ENCODE measurements at places on chromosomes 2 and 18.

GRCh38 chr2:39546409-39546808, 109.3 kb upstream of the MAP4K3 start:
- DNase-seq: no peak

- no peak for DNase-seq
Observed at GRCh38 chr2:26281226-26281625, 36.5 kb downstream of the HADHB start.

- no peak for DNase-seq
Observed at GRCh38 chr2:25505622-25506021, 163.9 kb upstream of the DNMT3A start.

GRCh38 chr2:231139796-231140195, 15.0 kb upstream of the HTR2B start:
- no peak for DNase-seq

DNA sequence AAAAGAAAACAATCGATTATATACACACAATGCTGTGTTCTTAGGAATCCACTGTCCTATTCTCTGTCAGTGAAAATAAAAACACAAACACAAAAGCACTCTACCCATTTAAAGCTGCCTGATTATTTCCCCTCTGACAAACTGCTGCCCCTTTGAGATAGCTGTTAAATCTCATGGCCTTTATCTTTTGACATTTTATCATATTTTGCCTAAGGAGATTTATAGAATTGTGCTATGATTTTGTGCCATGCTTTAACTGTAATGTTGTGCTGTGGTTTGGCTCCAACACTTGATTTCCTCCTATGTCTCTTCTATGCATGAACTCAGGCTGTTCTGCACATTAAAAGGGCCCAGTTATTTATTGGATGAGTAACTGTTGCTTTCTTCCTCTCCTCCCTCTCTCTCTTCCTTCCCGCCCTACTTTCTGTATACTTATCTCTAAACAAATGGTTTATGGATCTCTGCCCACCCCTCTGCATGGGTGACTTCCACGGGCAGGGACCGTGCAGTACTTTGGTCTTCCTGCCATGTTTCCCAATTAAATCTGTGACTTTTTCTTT, 1096.6 kb downstream of the TSN start:
- no peak for DNase-seq

DNA sequence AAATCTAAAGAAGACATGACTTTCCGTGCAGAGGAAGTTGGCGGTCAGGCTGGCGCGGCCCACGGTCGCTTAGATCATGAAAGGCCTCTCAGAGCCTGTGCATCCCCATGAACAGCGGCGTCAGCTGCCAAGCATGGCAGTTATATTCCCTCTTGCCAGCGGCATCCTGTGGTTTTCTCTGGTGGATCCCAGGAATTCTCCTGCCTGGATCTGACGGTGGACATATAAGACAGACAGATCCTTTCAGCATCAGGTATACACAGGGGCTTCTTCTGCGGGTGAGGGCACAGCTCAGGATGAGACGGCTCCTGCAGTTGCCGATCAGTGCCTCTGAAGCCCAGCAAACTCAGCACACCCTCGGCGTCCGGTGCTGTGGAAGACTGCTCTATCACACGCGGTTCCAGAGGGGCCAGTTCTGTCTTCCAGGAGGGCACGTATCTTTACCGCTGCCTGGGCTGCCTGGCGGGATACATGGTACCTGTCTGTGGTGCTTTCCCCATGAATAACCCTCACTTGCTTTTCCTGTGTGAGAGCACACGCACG, 157.8 kb downstream of the LDLRAD4 start:
- no peak for DNase-seq

DNA sequence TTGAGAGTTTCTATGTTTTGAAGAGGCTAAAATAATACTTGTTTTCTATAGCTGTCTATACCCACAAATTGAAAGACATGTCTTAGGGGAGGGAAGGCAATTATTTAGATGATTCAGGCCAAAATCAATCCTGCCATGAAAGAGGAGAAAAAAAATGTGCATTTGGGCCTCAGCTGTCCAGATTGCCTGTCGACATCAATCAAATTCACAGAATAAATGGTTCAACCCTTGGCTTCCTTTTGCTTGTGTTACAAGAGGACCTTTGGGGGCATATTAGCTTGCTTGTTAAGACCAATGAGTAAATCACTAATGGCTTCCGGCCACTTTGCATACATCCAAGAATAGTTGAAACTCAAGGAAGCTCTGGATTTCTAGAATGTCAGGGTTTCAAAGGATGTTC, 900.8 kb upstream of the CELF4 start:
- no peak for DNase-seq

DNA sequence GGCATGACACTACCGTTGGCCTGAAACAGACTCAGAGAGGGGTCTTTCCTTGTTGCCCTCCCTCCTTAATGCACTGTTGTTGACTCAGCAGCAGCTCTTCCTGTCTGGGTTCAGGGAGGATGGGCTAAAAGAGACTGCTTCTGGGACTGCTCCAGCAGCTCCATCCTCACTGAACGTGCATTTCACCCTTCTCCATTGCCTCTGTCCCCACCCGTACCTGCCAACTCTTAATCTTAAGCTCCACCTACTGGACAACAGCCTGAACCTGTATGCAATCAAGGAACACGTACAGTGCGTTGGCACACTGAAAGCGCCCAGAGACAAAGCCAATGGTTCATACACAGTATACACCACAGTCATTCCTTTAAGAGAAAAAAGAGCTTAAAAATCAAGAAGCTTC, 230.8 kb upstream of the RAB6C start:
- DNase-seq: peak; percentile 4

- DNase-seq: no peak
Observed at GRCh38 chr2:42880738-42881690, 88.6 kb upstream of the HAAO start.

DNA sequence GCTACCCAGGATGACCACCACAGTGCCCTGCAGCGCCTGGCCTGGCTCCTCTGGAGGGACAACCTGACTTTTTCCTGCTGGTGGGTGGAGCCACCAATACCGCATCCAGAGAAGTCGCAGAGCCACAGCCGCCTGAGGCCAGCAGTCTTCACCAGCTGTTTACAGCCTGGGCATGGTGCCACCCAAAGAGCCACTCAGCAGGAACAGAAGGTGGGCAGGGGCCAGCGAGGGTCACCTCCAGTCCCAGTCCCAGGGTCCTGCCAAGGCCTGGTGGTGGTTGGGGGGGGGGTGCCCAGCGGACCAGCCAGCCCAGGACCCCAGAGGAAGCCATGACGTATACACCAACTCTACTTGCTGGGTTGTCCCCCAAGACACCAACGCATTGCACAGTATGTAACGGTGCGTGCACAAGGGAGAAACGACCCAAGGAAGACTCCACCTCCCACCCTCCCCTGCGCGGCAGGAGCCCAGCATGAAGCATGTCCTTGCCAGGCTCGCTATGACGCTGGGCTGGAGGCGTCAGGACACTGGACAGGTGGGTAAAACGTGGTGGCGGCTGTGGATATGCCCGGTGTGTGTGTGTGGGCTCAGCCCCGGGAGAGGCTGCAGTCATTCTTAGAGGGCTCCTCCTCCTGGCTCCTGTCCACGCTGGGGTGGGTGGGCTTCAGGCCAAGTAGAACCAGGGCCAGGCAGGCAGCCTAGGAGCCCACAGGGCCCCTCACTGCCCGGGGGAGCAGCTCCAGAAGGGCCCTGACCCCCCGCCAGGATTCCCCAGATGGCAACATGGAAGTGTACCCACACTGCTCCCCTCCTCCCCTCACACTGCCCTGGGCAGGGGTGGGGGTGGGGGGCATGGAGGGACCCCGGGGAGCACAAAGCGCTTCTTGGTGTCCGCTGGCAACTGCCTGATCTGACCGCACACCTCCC, 49.3 kb downstream of the HS6ST1 start:
- DNase-seq: no peak

DNA sequence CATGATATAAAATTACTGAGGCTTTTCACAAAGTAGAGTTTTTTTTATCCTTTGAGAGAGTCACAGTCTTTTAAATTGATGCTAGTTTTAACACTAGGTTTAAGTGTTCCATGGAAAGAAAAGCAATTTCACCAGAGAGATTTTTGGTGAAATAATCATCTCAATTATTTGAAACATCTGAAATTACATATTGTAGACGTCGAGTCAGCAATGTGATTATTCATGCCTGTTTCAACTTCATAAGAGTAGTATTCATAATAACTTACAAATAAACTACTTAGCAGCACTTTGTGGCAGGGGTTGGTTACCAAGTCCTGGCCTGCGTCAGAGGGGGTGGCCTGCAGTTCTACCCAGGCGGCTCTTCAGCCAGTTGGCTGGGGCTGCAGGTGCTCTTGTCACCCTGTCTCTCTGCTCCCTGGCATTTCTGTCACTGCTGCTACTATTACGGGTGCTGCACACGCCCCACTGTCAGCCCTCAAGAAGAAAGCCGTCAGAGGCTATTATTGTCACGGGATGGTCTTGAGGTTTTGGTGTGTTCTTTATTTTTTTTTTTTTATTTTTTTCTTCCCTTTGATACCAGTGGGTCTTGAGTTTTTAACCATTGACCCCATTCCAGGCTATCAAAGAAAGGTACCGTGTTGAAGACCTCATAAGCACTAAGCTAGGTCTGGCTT, 50.4 kb downstream of the MALT1 start:
- DNase-seq: no peak

- DNase-seq: no peak
Observed at GRCh38 chr2:203804070-203804469, 63.5 kb upstream of the CTLA4 start.

GRCh38 chr2:119224391-119225104, 914 bp downstream of the STEAP3 start:
- no peak for DNase-seq

DNA sequence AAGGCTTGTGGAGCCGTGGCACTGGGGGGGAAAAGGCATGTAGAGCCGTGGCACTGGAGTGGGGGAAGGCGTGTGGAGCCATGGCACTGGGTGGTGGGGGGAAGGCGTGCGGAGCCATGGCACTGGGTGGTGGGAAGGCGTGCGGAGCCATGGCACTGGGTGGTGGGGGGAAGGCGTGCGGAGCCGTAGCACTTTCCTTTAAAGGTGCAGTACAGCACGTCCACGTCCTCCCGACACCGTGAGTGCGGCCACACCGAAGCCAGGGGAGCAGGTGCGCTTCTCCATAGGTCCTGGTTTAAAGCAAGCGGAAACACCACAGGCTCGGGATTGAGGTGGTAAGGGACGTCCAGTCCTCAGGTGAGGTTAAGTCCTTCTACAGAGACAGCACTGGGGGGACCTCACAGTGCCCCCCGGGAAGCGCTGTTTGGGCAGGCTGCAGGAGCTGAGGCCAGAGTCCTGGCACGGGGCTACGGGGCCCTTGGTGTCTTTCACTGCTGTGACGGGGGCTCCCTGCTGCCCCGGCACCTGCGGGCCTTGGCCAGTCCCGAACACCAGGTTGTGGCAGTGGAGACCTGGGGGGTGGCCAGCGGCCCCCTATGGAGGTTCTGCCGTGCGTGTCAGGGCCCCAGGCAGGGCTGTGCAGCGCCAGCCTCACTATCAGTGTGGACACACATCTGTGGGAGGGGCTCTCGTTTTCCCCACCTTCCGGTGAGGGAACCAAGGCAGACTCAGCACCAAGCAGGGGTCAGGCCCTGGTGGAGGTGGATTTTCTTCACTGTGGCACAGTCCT, 93.0 kb upstream of the CTDP1 start:
- no peak for DNase-seq

DNA sequence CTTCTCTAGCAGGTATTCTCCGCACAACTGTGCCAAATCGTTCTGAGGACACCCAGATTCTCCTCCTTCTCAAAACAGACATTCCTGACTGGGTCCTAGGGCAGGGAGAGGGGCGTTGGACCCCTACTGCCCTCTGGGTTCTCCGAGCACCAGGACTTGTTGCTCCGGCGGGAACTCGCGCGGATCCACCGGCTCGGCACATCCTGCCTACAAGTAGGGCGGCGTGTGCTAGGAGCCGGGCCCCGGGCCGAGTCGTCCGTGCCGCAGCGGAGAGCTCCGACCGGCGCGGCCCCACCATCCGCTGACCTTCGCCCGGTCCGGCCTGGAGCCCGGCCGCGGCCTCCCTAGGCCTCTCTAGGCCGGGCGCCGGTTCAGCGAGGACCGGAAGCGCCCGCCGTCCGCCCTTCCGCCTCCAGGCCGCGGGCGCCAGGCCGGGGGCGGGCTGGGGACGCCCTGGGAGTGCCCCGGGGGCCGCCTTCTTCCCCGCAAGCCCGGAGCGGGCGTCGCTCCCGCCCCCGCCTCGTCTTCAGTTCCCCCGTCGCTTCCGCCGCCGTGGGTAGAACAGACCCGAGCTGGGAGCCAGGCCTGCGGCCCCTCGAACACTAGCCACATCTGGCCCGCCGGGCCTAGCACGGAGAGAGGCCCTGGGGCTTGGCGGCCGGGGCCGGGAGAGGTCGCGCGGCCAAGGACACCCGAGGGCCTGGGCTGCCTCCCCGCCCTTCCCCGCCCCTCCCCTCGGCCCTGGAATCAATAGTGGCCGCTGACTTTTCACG, 7.6 kb upstream of the ONECUT2 start:
- DNase-seq: no peak

DNA sequence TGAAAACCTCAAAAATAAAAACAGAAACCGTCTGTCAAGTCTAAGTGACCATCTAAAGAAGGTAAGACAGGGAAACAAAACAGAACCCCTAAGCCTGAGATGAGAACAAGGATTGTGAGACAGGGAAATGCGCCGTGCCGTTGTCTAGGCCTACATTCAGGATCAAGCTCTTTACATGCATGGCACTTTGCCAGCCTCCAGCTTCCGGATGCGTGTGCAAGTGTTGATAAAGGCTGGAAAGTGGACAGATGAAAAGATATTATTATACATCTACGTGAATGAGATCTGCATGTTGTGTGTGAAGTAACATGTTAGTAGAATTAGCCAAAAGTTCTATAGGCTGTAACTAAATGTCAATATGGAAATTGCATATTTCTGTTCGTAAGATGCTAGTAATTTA, 28.6 kb upstream of the TMEM87B start:
- DNase-seq: no peak
